Epithelial cell of esophagus (primary cell): ENCODE measurements at places on chromosomes 16 and 17.
A peak's percentile ranks its signal among the peaks of the same experiment; 100 is the strongest.

- DNase-seq: peak; percentile 85
Measured at GRCh38 chr16:1492923-1493745, at the start of gene TELO2. TSS of gene TELO2 (plus strand) at chr16:1493360. CDS start at chr16:1494282, 922 bp downstream.

- DNase-seq: no peak
Measured at GRCh38 chr17:76654408-76654807, 10.9 kb upstream of the ST6GALNAC1 start.

DNA sequence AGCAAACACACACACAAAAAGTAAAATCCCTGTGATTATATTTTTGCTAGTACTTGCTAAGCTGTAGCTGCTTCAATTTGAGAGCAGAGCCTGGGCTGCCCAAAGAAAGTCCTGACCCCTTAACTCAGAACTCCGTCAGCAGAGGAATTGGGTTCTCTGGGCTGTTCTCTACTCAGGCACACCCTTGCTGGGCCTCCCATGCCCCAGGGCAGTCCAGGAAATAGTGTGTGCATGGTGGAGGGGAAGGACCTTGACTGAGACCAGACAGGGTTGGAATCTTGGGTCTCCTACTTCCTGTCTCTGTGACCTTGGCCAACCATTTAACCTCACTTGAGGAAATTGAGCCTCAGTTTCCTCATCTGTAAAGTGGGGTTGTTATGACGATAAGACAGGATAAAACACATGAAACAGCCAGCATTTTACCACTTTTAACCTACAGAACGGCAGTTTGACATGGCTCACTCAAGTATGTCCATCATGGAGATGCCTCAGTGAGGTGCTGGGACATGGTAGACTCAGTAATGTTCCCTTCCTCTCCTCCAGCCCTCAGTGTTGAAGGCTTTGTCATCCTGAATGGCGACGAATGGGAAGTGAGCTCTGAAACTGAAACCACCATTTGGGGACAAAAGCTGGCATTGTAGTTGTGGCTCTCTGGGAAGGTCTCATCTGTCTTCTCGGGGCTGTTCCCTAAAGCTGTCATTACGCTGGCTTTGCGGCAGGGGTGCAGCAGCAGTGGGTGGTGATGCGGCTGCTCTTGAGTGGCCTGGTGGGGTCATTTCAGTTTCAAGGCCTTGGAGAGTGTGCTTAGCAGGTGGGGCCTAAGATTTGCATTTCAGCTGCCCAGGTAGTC, 74.9 kb downstream of the CMIP start:
- DNase-seq: no peak

DNA sequence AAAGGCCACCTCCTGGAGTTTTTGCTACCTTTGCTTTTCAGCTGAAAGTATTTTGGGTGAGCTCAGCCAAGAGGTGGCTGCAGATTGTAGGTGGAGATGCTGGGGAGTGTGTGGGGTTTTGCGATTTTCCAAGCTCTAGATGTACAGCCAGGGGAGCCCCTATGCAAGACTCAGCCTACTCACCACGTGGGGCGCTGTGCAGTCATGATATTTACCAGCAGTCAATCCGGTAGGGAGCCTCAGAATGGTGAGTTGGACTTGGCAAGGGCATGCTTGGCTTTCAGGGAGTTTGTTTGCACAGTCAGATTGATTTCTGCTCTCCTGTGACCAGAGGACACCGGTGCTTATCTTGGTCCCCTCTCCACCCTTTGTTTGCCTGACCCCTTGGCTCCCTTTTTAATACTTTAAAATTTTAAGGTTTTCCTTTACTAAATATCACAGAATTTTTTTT, 175.3 kb downstream of the UTP18 start:
- DNase-seq: peak; percentile 21

DNA sequence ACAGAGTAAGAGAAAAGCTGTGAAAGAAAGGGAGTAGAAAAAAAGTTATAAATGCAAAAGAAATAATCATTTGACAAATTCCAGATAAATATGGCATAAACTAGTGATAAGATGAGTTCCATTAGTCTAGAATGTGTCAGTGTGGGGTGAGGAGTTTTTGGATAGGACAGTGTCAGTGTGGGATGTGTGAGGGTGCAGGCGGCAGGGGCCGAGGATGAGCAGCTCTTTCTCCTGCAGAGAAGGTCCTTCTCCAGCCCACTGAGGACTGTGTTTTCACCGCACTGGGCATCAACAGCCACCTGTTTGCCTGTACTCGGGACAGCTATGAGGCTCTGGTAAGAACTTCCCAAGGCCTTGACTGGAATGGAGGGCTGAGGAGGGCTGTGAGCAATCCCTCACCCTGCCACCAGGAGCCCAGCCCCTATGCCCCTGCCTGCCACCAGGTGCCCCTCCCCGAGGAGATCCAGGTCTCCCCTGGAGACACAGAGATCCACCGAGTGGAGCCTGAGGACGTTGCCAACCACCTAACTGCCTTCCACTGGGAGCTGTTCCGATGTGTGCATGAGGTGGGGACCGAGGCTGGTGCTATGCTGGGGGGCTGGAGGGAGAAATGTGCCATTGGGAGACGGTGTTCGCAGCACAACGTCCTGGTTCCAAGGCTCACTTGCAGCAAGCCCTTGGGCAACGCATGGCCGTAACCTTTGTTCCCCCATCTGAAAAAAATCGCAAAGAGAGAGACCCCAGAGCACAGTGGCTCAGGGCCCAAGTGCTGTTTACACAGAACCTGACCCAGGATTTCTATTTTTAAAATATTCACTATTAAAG, 13.1 kb downstream of the RAPGEFL1 start:
- DNase-seq: peak; percentile 33
